ENCODE measurements at places on chromosomes 4 and X.
A peak's percentile ranks its signal among the peaks of the same experiment; 100 is the strongest.

DNA sequence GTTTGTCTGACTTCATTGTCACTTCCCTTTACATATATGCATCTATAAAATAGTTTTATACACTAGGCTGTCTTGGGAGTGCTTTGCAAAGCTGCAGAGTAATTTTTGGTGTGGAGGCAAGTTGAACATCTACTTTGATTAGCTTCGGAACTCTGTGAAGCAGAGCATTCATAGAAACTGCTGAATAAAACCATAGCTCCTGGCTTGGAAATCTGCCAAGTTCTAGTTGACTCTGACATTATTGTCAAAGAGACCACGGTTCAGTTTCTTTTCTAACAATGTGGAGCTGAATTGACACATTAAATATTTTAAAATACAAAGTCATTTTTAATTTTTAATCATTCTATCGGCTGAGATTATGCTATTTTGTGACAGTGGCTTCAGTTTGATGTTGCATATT is 335.0 kb downstream of the BMPR1B start:
- no peak overlapping the region for H3K4me3 ChIP-seq
- H3K27me3 ChIP-seq = no peaks in the 10 kb centered on the region
- H3K4me1 ChIP-seq = peaks cover 6% of the 10 kb centered on the region
- H3K36me3 ChIP-seq = no peaks in the 10 kb centered on the region
- no peak overlapping the region for H3K27ac ChIP-seq

DNA sequence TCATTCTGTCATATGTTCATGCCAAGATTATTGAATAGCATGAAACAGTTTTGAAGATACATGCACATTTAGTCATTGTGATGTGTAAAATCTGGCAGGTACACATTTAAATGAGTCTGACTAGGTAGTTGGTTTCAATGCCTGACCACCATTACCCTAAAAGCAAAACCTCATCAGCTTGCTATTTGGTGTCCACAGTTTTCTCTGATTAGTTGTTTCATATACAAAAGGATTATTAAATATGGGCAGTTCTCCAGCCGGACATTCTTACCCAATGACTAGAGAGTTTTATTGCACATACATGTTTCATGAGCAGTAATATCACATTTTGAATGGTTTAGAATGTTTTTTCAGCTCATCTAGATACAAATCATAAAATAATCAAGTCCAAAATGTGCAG is 23.7 kb downstream of the DCHS2 start:
- peaks cover 9% of the 10 kb centered on the region for H3K4me1 ChIP-seq
- no peaks in the 10 kb centered on the region for H3K36me3 ChIP-seq
- H3K27ac ChIP-seq = peak overlapping the region; percentile 22
- no peaks in the 10 kb centered on the region for H3K27me3 ChIP-seq
- H3K4me3 ChIP-seq = no peak overlapping the region
- no peak for DNase-seq

GRCh38 chr4:3856604-3857204 is 90.5 kb downstream of the ADRA2C start:
- no peak overlapping the region for H3K27ac ChIP-seq
- DNase-seq = no peak
- no peak overlapping the region for H3K4me3 ChIP-seq
- no peaks in the 10 kb centered on the region for H3K36me3 ChIP-seq
- H3K27me3 ChIP-seq = peaks cover 39% of the 10 kb centered on the region

GRCh38 chrX:51851507-51852085 is 41.8 kb upstream of the MAGED1 start:
- no peak overlapping the region for H3K27ac ChIP-seq
- H3K4me1 ChIP-seq = no peaks in the 10 kb centered on the region
- no peaks in the 10 kb centered on the region for H3K27me3 ChIP-seq

DNA sequence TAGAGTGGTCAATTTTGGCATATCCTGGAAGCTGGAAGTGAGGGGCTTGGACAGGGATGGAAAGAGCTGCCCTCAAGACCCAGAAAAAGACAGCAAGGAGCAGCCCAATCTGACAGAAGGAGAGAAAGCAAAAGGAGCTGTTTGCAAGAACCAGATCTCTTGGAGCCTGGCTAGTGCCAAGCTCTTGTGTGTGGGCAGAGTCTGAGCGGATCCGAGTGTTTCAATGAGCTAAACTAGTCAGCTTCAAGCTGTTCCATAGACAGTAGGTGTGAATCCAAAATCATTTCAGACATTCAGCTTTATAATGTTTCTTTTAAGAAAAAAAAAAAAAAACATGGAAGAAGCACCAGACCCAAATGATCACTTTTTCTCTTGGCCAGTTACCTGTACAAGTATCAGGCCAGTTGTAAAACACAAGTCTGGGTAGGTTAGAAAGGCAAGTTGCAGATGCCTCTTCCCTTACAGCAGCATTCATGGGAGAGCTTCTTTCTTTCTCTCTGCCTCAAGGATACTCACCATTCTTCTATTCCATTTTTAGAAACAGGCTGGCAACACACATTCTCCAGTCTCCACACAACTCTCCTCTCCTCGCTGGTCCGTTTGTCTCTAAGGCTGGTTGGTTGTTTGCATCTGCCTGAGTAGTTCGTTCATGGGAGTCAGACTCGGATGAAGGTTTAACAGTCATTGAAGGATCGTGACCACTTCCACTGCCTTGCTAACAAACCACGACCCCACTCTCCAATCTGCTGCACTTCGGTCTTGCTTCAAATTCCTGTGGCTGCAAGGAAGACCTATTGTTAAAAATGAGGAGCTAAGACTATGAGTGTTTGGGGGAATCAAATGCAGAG is 105.2 kb upstream of the GATB start:
- no peaks in the 10 kb centered on the region for H3K36me3 ChIP-seq
- no peaks in the 10 kb centered on the region for H3K4me1 ChIP-seq
- H3K4me3 ChIP-seq = no peak overlapping the region
- no peak overlapping the region for H3K27ac ChIP-seq
- no peak for DNase-seq

DNA sequence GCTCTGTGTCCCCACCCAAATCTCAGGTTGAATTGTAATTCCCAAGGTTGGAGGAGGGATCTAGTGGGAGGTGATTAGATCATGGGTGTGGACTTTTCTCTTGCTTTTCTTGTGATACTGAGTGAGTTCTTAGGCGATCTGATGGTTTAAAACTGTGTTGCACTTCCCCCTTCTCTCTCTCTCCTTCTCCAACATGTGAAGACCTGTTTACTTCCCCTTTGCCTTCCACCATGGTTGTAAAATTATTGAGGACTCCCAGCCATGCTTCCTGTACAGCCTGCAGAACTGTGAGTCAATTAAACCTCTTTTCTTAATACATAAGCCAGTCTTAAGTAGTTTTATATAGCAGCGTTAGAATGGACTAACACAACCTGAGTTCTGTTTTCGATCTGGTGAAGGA is 738.2 kb downstream of the ARAP2 start:
- no peaks in the 10 kb centered on the region for H3K27me3 ChIP-seq
- no peak for DNase-seq
- no peaks in the 10 kb centered on the region for H3K36me3 ChIP-seq
- no peak overlapping the region for H3K27ac ChIP-seq
- H3K4me1 ChIP-seq = no peaks in the 10 kb centered on the region

- H3K27me3 ChIP-seq = no peaks in the 10 kb centered on the region
- DNase-seq = peak; percentile 33
- peak overlapping the region; percentile 75 for H3K27ac ChIP-seq
- no peaks in the 10 kb centered on the region for H3K36me3 ChIP-seq
- H3K4me1 ChIP-seq = no peaks in the 10 kb centered on the region
These were observed 1.4 kb downstream of the PLXNB3 start for GRCh38 chrX:153765138-153766079.

DNA sequence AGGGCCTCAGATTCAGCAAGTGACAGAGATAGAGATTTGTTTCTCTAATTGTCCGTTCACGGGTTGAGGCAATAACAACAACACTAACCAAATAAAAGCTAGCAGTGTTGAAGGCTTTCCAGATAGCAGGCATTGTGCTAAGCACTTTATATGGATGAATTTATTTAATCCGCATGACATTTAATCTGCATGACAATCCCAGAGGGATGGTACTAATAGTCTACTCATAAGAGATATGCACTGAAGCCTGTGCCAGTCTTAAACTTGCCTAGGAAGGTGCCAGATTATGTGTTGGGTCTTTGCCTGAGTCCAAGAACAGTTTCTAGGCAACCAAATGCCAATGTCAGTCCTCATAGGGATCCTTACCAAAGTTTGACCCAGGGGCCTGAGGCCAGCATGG is 37.7 kb upstream of the FAT1 start:
- no peaks in the 10 kb centered on the region for H3K27me3 ChIP-seq
- no peaks in the 10 kb centered on the region for H3K36me3 ChIP-seq
- DNase-seq = no peak
- H3K27ac ChIP-seq = peak overlapping the region; percentile 6
- H3K4me1 ChIP-seq = peaks cover 30% of the 10 kb centered on the region
- H3K4me3 ChIP-seq = no peak overlapping the region

- peak overlapping the region; percentile 85 for H3K27ac ChIP-seq
- H3K4me1 ChIP-seq = peaks cover 16% of the 10 kb centered on the region
- DNase-seq = no peak
These were observed 764 bp upstream of the MTHFD2L start for GRCh38 chr4:74157154-74157553.

DNA sequence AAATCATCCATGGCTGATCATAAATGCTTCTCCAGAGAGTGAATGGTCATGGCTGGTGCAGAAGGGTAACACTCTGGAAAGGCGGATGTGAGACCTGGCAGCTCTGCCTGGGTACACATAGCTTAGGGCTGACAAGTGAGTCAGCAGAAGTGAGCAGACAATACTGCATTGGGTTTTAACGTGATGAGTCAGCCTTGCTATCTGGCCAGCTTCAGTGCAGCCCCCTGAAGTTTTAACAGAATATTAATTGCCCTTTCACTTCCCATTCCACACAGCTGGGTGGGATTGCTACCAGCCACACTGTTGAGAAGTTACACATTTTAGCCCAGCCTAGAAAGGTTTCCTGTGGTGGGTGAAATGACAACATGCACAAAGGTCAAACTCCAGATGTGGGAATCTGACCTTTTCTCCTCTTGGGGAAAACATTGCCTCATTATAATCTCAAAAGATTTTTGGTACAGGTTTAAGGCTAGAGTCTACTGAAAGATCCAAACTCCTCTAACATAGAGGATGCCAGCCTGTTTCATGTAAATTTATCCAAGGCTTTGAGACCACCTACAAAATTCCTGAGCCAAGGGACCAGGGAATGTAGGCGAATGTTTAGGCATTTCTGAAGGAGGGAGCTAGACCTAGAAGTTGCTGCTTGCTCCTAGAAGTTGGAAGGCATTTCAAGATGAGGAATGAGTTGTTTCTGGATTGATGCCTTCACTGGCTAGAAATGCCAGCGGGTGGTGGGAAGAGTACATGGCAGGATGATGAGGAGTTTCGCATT is 230.3 kb upstream of the PGRMC2 start:
- H3K4me3 ChIP-seq = no peak overlapping the region
- H3K27me3 ChIP-seq = no peaks in the 10 kb centered on the region
- H3K4me1 ChIP-seq = peaks cover 18% of the 10 kb centered on the region
- no peaks in the 10 kb centered on the region for H3K36me3 ChIP-seq
- DNase-seq = peak; percentile 73

DNA sequence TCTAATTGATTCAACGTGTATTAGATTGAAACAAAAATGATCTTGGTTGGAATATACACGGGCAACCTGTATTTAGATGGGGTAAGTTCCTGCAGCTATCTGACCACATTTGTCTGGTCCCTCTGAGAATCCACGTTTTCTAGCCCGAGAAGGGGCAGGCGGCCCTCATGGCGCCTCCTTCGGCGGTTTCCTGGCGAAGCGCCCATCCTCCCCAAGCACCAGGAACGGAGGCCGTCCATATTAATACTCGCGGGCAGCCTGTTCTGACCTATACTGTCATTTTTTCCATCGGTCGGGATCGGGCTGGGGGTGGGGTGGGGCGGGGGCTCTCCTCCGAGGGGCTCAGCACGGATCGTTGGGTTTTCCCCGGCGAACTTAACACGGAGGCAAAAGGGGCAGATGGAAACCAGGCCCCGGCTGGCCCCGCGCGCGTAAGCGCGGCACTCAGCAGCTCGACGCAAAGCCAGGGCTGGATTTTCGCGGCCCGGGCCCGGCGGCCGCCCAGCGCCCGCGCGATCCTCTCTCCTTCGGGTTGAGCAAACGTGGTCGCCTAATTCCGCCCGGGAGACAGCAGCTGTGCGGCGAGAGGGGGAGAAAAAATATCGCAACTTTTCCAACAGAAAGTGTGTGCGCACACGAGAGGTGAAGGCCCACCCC is 77.2 kb upstream of the BCOR start:
- H3K27me3 ChIP-seq = no peaks in the 10 kb centered on the region

DNA sequence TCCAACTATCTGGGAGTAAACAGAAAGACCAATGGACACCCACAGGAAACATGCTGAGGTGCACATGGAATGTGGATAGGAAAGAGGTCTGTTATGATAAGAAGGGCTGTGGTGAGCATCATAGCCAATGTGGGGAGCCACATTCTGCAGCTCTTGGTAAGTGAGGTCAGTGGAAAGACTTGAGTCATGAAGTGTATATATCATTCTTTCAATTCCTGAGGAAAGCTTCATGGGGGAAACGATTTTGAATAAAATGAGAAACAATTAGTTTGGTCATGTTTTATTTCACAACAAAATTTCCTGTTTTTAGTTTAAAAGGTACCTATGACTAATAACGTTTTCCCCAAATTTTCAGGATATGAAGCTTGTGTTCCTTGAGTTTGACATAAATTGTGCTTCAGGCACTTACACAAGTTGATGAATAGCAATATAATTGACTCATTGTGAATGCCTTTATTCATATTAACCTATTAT is 41.4 kb upstream of the RASSF6 start:
- no peaks in the 10 kb centered on the region for H3K27me3 ChIP-seq
- H3K4me1 ChIP-seq = peaks cover 19% of the 10 kb centered on the region
- peak; percentile 74 for DNase-seq
- no peaks in the 10 kb centered on the region for H3K36me3 ChIP-seq
- H3K27ac ChIP-seq = peak overlapping the region; percentile 91

- no peak overlapping the region for H3K27ac ChIP-seq
- no peaks in the 10 kb centered on the region for H3K4me1 ChIP-seq
- H3K27me3 ChIP-seq = no peaks in the 10 kb centered on the region
- no peak for DNase-seq
- H3K4me3 ChIP-seq = no peak overlapping the region
- H3K36me3 ChIP-seq = no peaks in the 10 kb centered on the region
These were observed 61.6 kb upstream of the VAMP7 start for GRCh38 chrX:155819525-155819924.

Measured in RWPE2 (cell line).